Eye (tissue), 1 donor: ENCODE measurements at places on chromosomes 1 and 21.

GRCh38 chr1:227576189-227576588 lies 12.8 kb downstream of the ZNF678 start:
- DNase-seq = no peak

- peak; percentile 42 for DNase-seq
Measured at GRCh38 chr21:37087188-37087587, 14.1 kb downstream of the TTC3 start.

- no peak for DNase-seq
Measured at GRCh38 chr1:241596633-241597032, 43.5 kb downstream of the CHML start.

DNA sequence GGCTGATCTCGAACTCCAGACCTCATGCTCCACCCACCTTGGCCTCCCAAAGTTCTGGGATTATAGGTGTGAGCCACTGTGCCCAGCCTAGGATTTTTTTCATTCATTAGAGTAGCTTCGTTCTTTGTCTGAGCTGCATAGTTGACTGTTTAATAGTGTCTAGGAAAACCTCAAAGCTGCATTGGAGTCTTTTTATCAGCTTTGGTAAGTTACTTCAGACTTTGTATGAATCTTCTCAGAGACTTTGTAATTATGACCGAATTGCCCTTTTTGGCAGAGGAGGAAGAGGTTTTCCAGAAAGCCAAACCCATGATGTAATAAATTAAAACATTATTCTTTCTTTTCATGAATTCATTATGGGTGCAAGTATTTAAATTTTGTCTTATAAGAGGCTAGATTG lies 5.1 kb downstream of the DNAJB4 start:
- DNase-seq = no peak

DNA sequence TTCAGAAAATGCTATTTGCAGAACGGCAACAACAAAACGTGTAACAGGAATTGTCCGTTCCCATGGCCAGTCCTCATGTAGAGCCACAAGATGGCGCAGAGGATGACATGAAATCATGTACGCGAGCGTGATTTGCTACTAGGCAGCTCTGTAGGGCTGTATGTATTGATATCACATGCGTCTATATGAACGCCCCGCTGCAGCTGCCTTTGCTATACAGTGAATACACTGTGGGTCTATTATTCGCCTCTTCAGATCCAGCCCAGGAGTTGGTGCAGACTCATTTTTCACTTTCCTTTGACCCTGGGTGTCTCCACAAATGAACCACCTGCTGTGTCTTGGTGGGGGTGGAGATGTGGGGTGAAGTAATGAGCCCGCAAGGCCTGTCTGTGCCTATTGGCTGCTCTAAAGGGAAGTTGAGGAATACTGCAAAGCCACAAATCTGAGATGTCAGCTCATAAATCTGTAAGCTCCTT lies 361.5 kb downstream of the KIF26B start:
- peak; percentile 44 for DNase-seq

DNA sequence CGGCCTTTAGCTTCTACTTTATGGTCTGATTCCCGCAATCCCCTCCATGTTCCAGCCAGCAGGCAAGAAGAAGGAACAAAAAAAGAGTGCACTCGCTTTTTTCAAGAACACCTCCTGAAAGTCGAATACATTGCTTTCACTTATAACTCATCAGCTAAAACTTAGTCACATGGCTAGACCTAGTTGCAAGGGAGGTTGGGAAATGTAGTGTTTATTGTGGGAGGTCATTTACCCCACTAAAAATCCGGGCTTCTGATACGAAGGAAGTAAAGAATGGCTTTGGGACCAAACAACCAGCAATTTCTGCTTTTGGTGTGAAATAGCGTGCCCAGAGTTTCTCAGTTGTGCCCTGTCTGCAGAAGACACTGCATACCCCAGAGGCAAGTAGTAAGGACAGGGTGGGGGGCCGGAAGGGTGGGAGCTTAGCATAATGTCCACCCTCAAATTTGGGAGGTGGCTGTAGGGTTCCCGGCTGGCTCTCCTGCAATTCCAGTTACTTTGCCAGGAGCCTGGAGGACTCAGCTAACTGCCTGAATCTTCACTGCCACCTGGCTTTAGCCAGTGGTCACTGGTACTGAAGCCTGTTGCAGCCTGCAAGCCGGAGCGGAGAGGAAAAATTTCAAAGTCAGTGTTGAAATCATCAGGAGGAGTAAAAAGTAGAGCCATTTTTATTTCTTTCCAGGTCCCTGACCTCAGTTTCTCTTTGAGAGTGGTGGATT lies 57.7 kb upstream of the F3 start:
- DNase-seq = no peak

GRCh38 chr1:39243302-39243701 lies 38.8 kb downstream of the MACF1 start:
- no peak for DNase-seq

DNA sequence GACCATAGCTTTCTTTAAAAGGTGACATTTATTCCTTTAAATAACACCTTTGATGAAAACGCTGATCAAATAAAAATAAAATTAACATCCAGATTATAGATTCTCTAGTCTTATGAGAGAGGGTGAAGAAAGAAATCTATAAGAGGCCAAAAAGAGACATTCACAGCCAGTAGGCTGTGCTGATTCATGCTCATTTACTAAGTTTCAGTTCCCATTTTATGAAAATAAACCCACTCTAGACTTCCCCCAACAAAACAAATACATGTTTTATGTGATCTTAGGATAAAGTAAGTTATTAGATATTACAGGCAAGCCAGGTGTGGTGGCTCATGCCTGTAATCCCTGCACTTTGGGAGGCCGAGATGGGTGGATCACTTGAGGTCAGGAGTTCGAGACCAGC lies 21.1 kb downstream of the ESRRG start:
- DNase-seq = no peak

DNA sequence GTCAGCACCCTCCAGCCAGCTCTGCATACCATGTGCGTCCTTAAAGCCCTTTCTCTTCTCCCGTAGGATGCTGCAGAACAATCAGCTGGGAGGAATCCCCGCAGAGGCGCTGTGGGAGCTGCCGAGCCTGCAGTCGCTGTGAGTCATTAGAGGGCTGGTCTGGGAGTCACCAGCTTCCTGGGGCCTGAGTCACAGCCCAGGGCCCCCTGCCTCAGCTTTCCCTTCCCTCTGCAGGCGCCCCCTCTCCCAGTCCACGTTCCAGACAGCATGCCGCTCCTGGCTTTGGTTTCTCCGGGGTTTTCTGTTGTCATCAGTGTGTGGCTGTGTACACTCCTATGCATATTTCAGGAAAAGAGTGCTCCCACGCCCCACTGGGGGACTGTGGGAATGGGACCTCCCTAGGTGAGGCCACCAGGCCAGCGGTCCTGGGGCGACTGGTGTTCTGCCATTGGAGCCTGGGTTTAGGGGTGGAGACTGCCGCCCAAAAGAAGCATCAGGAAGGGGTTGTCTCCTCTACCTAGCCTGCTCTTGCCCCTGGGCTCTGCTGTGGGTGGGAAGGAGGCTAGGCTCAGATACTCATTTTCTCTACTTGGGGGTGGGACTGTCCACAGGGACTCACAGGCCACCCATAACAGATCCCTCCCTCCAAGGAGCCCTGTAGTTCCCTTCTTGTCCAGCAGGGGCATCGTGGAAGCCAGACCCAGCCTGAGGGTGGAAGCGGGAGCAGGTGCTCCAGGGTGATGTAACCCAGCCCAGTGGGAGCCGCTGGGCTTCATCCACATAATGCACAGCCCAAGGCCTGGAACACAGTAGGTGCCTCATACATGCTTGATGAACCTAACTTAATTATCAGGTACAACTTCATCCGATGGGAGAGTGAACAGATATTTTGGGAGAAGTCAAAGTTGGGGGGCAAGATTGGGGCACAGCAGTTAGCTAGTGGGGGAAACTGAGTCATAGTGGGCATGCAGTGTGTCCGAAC lies 42.5 kb downstream of the LGR6 start:
- DNase-seq = peak; percentile 85

DNA sequence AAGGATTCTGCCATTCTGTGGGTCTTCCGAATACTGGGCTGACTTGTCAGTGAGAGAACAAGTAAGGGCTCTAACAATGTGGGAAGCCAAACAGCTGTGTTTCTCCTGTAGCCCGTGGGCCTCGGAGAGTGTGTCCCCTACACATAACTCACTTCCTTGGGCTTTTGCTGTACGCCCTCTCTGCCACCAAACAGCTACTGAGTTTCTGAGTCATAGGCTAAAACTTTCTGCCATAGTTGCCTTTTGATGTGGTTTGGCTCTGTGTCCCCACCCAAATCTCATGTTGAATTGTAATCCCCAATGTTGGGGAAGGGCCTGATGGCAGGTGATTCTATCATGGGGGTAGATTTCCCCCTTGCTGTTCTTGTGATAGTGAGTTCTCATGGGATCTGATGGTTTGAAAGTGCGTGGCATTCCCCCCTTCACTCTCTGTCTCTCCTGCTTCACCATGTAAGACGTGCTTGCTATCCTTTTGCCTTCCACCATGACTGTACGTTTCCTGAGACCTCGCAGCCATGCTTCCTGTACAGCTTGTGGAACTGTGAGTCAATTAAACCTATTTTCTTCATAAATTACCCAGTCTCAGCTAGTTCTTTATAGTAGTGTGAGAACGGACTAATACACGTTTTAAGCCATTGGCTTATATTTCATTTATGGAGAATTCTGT lies 194.8 kb upstream of the HMCN1 start:
- DNase-seq = no peak
